Ecto neural progenitor cell (in vitro differentiated cells): ENCODE measurements at places on chromosomes 3 and 15.
A peak's percentile ranks its signal among the peaks of the same experiment; 100 is the strongest.

GRCh38 chr3:149122721-149123578 is 6.5 kb upstream of the HPS3 start:
- no peak for DNase-seq

DNA sequence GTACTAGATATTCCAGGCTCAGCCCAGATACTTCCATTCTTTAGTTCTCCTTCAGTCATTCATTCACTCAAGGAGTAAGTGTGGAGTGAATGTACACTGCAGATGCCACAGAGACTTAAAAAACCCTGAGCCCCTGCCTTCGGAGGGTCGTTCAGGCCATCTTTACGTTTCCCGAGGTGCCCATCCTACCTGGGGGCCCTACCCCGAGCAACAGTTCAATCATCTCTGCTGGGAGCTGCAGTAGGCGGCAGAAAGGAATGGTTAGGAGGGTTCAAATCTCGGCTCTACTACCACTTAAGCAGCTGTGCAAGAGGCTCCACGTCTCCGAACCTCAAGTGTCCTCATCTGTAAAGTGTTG is 613 bp downstream of the SEC13 start:
- DNase-seq, result no peak

DNA sequence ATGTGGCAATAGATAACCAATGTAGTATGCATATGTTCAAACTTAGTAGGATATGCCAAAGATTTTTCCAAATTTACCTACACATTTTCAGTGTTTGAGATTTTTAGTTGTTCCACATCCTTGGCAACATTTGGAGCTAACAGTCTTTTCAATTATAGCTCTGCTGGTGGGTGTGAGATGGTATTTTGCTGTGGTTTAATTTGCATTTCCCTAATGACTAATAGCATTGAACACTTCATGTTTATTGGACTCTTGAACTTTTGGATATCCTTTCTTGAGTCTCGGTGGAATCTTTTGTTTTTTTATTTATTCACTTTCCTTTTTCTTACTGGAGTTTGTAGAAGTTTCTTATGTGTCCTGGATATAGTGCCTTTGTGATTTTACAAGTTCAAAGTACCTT is 11.0 kb upstream of the ILDR1 start:
- no peak for DNase-seq

DNA sequence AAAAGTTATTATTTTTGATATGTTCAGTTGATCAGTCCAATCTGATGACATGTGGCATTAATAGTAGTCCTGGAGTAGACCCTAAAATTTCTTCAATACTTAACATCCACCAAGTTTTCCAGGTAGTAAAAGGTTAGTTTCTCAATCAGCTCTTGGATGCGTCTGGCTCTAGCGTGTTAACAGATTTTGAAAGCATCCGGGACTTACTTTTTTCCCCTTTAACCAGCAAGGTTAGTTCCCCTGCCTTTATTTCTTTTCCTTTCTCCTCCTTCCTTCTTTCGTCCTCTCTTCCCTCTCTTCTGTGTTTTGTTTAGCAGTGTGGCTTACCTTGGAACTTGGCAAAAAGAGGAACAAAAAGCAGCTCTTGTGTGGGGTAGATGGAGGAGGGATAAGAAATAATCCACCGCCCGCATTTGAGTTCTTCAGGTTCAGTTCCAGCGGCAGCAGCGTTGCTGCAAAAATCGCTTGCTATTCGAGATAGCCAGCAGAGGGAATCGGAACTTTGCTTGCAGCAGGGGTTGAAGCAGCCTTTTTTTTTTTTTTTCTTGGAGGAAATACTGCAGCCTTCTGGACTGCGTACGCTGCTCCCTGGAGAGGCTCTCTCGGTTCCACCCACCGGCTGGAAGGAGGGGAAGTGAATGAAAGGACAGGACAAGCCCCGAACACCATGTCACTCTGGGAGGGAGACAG is at the start of gene RBMS3:
TSS of gene RBMS3 (plus strand) at position 668 of the 690 bp plus-strand sequence.
- peak; percentile 79 for DNase-seq

GRCh38 chr3:168086541-168087260 is 9.0 kb downstream of the GOLIM4 start:
- DNase-seq, result no peak
